Activated naive CD4-positive, alpha-beta T cell treated with anti-CD3 and anti-CD28 coated beads for 36 hours (primary cell): ENCODE measurements at places on chromosomes 11 and 22. TPM values are rescaled to one million over a fixed set of nuclear protein-coding genes. Genes with fewer than 3 reads are reported as not detected.

DNA sequence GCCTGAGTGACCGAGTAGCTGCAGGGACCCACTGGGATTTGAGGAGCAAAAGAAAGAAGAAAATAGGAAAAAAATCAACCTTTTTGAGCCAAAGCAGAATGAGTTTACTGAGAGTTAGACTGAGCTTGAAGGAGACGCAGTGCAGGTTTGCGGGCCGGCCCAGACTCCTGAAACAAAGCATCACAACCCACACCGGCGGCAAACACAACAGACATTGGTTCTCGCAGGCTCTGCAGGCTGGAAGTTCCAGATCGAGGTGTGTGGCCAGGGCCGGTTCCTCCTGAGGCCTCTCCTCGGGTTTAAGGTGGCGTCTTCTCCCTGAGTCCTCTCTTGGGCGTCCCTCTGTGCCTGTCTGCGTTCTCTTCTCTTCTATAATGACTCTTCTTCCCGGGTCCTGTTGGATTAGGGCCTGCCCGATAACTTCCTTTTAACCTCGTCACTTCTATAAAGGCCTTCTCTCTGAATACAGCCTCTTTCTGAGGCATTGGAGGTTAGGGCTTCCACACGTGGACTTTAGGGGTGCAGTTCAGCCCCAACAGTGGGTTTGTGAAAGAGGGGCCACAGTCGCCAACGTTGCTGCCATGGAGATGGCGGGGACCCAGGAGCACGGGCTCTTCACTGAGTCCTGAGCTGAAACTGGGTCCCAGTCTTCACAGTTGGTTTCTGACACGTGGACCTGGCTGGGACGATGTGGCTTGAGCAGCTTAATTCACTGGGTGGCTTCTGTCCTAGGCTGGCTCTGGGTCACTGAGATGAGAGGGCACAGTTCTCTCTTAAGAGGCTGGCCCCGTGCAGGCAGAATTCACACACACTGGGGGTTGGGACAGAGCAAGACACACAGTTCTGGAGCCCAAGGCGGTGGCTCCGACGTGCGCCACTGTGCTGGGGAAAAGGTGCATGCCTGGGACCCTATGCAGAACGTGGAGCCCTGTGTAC is 1047.7 kb downstream of the BRD1 start:
- no peak for DNase-seq

- peak; percentile 74 for DNase-seq
Measured at GRCh38 chr11:765025-765801, 12.1 kb downstream of the GATD1 start.

GRCh38 chr11:34364102-34364501 is 6.3 kb upstream of the ABTB2 start:
- no peak for DNase-seq

DNA sequence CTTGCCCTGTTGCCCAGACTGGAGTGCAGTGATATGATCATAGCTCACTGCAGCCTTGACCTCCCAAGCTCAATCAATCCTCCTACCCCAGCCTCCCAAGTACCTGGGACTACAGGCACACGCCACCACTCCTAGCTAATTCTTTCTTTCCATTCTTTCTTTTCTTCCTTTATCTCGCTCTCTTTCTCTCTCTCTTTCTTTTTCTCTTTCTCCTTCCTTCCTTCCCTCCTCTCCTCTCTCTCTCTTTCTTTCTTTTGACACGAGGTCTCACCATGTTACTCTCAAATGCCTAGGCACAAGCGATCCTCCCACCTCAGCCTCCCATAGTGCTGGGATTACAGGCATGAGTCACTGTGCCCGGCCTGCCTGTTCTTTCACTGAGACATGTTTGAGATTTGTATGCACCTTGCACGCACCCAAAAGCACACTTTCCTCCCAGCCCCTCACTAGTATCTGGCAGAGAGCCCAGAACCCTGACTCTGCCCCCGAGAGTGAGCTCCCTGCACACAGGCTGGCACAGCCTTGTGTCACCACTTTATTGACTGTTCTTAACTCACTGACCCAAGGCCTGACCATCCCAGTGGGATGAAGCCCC is 56.8 kb downstream of the CD6 start:
- DNase-seq = peak; percentile 93

DNA sequence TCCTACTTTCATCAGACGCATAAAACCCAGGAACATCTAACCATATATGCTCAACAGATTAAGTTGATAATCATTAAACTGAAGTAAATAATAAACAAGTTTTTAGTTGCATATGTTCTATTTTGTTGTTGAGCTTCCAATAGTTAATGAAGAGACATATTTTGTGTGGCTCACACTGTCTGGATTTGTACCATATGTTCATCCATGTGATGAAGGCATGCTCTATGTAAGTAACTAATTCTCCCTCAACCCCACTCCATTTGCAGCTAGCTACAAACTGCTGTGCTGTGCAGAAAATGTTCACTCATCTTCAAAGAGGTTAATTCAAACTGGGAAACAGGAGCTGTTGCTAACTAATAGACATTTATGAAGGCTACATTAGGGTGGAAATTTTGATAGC is 589.7 kb upstream of the LRRC4C start:
- no peak for DNase-seq

DNA sequence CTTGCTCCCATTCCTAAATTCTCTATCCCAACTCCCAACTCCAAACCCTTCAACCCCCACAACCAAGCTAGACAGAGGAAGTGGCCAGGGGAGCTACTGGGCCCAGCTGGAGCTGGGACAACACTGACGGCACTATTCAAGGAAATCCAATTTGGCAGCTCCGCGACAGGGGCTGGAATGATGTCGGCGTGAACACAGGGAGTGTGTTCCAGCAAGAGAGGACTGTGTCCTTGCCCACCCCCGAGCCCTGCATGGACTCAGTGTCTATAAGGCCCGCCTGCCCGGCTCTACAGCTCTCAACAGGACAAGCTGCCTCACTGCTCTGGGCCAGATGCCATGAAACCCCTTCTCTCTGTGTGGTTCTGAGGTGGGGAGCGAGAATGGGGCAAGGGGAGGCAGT is 11.3 kb downstream of the PCSK7 start:
- DNase-seq = no peak

GRCh38 chr11:79419120-79419519 is 21.7 kb downstream of the TENM4 start:
- no peak for DNase-seq

- no peak for DNase-seq
Measured at GRCh38 chr22:37601540-37602442, 6.8 kb upstream of the GGA1 start.

DNA sequence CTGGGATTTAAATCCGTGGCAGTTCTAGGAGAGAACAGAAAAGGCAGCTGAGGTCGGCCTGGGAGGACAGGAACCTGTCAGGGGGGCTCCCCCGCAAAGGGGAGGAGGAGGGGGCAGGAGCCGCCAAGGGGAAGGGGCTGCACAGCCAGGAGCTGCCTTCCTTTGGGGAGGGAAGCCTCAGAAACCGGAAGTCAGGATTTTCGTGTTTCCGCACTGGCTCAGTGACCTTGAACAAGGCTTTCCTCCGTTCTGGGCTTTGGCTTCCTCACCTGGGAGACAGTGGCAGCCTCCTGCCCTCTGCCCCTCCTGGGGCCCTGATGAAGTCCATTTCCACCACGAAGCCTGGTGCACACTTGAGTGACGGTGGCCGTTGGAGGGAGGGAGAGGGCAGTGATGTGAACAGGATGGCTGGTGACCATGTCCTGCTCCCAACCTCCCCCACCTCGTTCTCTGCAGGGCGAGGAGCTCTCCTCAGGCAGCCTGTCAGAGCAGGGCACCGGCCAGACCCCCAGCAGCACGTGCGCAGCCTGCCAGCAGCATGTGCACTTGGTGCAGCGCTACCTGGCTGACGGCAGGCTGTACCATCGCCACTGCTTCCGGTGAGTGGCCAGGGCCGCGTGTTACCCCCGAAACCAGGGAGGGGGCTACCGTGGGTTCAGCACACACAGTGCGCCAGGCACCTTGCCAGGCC is 12.6 kb downstream of the MICALL1 start:
- no peak for DNase-seq

GRCh38 chr22:36740716-36741115 is 35.2 kb downstream of the IFT27 start:
- no peak for DNase-seq

- no peak for DNase-seq
Measured at GRCh38 chr11:36513965-36514364, 3.9 kb upstream of the TRAF6 start.

- peak; percentile 78 for DNase-seq
Measured at GRCh38 chr11:61776561-61777075, 15.8 kb downstream of the TMEM258 start.

- DNase-seq = no peak
Measured at GRCh38 chr22:24514241-24515026, 19.3 kb downstream of the UPB1 start.

DNA sequence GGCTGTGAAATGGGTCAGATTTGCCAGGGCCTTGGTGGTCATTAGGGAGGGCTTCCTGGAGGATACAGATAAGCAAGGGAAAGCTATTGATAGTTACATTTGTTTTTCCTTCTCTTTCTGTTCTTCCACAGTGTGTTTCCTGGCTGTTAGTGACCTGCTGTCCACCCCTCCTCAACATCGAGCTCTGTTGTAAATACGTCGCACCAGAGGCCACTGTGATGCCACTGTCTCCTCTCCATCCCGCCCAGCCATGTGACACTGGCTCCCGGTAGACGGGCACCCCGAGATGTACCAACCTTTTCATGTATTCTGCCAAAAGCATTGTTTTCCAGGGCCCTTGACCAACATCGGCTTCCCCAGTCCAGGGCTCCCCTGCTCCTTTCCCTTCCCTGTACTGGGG is 58.1 kb downstream of the P4HA3 start:
- DNase-seq = no peak

GRCh38 chr11:111302298-111302697 is 4.0 kb downstream of the POU2AF3 start:
- no peak for DNase-seq

GRCh38 chr22:48382197-48382596 is 1445.5 kb downstream of the BRD1 start:
- DNase-seq = no peak

DNA sequence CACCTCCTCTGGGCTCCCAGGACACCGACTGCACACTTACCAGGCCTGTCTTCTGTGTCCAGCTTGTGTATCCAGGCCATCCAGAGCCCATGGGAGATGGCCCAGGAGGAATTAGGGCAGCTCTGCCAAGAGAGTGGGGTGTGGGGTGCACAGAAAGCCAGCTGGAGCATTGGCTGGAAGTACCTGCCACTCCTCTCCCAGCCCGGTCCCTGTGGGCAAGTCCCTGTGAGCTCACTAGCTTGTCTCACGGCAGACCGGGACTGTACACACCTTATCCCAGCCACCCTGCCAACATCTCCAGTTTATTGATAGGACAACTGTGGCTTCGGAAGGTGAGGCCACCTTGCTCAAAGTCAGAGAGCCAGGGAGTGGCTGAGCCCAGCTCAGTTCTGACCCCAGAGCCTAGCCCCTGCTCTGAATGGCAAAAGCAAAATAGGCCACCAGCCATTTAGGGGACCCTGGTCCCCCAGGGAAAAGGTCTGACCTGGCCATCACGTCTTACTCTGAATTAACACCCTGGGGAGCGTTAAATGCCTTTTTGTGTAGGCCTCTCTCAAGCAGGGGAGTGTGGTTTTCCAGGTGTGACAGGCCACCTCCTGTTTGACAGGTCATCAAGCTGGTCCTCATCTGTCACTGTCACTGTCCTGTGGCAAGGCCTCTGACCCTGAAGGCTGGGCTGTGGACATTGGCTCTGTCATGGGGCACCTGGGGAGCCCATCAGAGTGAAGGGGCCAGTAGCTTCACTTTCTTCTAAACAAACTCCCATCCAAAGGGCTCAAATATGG is 15.1 kb downstream of the UQCR10 start:
- DNase-seq = no peak

GRCh38 chr11:106158406-106158805 is 80.9 kb downstream of the AASDHPPT start:
- no peak for DNase-seq

- no peak for DNase-seq
Measured at GRCh38 chr11:35539781-35540281, 14.4 kb upstream of the PAMR1 start.

GRCh38 chr11:8206251-8207079 is 37.6 kb upstream of the RIC3 start:
- no peak for DNase-seq

DNA sequence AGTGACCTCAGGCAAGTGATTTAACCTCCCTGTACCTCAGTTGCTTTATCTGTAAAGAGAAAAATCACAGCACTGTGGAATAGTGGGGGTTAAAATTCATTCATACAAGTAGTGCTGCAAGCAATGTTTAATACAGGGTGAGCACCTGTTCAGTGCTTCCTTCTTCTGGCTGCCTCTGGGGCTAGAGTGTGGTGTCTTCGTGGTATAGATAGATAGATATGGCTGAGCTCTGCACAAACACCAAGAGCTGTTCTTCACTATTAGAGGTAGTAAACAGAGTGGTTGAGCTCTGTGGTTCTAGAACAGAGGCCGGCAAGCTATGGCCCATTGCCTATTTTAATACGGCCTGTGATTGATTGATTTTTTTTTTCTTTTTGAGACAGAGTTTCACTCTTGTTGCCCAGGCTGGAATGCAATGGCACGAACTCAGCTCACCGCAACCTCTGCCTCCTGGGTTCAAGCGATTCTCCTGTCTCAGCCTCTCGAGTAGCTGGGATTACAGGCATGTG is 32.9 kb downstream of the LIMK2 start:
- DNase-seq = no peak

GRCh38 chr11:87447606-87448005 is 409.9 kb downstream of the TMEM135 start:
- DNase-seq = no peak

- no peak for DNase-seq
Measured at GRCh38 chr11:130165601-130166456, 6.2 kb downstream of the ST14 start.

- no peak for DNase-seq
Measured at GRCh38 chr22:44196731-44197131, 16.0 kb downstream of the PARVG start.

- no peak for DNase-seq
Measured at GRCh38 chr11:118084656-118085055, 2.1 kb downstream of the SMIM35 start.

DNA sequence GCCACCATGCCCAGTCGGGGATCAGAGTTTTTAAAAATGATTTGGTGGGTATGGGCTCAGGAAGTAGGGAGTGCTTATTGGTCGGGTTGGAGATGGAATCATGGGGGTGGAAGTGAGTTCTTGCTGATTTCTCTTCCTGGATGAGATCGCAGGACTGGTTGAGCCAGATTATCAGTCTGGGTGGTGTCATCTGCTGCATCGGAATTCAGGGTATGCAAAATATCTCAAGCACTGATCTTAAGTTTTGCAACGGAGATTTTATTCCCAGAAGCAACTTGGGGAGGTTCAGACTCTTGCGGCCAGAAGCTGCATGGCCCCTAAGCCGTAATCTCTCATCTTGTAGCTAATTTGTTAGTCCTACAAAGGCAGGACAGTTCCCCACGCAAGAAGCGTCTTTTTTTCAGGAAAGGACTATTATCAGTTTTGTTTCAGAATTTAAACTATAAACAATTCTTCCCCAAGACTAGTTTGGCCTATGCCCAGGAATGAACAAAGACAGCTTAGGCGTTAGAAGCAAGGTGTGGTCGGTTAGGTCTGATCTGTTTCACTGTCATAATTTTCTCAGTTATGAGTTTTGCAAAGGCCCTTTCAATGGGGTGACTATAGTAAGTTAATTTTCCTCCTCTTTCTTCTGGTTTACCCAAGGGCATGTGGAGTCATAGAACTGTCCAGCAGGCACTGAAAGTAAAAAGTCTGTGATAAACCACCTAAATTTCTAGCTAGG is 1.4 kb upstream of the PIWIL3 start:
- no peak for DNase-seq

Gene OR5P2
- not detected for total RNA-seq

Gene MAP6
- not detected for total RNA-seq

Gene OR56A1
- not detected for total RNA-seq

Gene PLEKHA7
- 1.9 TPM for total RNA-seq

Gene SESN3
- total RNA-seq = 18.1 TPM

Gene CHKB
- 71.0 TPM for total RNA-seq

Gene TOLLIP
- total RNA-seq = 19.9 TPM

Gene SOX6
- total RNA-seq = not detected

Gene CDC45
- total RNA-seq = 86.3 TPM

Gene SLC22A12
- total RNA-seq = not detected

Gene SLC22A8
- total RNA-seq = not detected
